Breast epithelium (tissue), 4 donors: ENCODE measurements at places on chromosomes 13 and 19.

GRCh38 chr19:7393459-7393858, 44.7 kb downstream of the ARHGEF18 start:
- DNase-seq: no peak

DNA sequence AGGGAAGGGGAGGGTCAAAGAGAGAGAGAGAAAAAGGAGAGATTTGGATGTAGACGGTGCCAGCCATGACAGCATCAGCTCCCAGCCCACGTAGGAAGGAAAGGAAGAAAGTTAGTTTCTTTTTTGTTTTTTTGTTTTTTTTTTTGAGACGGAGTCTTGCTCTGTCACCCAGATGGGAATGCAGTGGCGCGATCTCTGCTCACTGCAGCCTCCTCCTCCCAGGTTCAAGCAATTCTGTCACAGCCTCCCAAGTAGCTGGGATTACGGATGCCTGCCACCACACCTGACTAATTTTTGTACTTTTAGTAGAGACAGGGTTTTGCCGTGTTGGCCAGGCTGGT, 27.6 kb downstream of the ELL start:
- DNase-seq: no peak

DNA sequence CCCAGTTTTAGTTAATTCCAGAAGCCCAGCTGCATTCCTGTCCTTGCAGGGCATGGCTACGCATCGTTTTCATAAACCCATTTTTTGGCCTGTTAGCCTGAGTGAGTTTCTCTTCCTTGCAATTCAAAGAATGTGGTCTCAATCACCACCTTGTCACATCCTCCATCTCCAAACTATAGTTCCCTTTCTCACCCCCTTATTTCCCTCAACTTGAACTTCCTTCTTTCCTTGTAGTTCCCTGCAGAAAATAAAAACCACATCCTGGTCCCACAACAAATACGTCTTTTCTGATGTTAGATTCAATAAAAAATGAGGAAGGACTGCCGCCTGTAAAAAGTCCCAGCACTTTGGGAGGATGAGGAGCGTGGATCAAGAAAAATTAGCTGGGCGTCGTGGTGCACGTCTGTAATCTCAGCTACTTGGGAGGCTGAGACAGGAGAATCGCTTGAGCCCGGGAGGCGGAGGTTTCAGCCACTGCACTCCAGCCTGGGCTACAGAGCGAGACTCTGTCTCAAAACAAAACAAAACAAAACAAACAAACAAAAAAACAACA, 13.2 kb downstream of the ADGRE3 start:
- no peak for DNase-seq

DNA sequence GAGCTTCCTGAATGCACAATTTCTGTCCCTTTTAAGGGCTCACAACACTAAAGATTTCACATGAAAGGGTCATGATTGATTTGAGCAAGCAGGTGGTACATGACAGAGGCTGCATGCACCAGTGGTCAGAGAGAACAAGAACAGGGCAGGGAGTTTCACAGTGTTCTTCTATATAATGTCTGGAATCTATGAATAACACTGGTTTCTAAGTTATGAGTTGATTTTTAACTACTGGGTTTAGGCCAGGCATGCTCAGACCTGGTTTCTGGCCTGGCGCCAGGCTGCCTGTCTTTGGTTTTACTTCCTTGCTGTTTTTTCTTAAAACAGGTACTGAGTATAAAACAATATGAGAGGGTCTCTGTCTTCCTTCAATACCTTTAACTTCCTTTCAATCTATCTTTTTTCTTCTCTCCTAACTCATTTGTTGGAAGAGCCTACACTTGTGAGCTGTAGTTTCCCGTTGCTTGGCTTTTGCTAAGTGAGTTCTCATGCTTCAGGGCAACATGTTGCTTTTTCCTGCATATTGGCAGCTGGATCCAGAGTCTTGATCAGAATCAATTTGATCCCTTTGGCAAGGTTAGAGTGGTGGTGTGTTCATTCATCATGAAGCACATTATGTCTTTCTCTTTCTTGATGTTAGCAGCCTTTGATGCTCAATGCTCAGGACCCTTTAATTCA, 38.5 kb upstream of the FGF14 start:
- no peak for DNase-seq

DNA sequence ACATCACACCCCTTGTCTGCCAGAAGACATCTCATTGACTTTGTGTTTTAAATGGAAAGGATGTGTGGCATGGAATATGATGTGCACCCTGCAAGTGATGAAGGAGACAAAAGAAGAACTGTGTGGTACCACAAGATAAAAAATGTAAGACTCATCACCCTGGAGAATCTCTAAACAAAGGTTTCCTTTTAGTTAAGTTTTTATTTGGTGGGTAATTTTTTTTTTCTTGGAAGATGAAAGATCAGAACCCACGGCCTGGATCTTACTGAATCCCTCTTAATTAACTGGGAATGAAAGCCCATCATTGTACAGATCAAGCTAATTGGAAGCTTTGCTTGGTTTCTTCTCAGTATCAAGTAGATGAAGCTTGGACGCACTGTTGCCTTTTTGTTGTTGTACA, 129.6 kb downstream of the DCLK1 start:
- DNase-seq: no peak

DNA sequence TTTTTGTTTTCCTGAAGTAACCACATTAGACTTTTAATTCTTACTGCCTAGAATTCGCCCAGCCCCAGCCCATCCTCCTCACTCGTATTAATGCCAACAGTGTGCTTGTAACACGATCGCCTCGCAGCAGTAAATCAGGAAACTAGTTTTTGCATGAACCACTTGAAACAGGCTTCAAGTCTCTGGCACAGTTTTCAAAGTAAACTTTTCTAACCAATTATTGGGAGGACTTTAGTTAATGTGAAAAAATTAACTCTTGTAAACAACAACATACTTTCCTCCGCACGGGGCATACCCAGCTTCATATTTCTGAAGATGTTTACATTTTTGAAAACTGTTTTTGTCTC, 39.2 kb downstream of the TNFRSF19 start:
- no peak for DNase-seq

DNA sequence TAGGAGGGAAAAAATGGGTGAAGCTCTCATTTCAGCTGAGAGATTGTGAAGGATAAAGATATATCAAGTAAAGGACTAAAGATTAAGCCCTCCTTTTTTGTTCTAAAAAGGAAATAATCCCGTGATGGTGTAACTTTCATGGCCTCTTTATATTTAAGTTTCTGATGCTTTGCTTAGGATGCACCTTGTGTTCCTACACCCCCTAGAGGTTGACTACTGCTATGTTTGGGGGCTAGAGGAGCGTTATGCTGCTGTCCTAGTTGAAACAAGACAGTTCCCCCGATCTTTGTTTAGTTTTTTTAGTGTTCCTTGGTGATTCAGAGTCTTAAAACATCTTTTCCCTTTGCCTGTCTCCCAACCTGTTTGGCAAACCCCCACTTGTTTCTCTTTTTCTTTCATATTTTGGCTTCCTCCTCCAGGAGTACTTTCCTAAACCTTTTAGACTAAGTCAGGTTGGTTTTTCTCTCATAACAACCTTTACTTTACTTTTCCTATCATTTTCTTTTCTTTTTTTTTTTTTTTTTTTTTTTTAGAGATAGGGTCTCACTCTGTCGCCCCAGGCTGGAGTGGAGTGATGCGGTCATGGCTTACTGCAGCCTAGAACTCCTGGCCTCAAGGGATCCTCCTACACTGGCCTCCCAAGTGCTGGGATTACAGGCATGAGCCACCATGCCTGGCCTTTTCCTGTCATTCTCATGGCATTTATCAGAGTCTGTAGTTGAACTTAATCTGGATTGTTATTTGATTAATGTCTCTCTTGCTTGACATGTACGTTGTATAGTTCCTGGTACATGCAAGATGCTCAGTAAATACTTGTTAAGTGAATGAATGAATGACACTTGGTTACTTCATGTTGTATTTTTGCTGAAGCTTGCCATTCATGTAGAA, 2.8 kb downstream of the UBA2 start:
- DNase-seq: no peak

DNA sequence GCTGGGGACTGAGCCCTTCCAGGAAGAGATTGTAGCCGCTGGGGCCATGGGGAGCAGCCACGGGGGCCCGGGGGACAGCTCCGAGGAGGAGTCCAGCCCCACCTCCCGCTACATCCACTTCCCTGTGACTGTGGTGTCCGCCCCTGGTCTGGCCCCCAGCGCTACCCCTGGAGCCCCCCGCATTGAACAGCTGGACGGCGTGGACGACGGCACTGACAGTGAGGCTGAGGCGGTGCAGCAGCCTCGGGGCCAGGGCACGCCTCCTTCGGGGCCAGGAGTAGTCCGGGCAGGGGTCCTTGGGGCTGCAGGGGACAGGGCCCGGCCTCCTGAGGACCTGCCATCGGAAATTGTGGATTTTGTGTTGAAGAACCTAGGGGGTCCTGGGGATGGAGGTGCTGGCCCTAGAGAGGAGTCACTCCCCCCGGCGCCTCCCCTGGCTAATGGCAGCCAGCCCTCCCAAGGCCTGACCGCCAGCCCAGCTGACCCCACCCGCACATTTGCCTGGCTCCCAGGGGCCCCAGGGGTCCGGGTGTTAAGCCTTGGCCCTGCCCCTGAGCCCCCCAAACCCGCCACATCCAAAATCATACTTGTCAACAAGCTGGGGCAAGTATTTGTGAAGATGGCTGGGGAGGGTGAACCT, 9.6 kb downstream of the IGFLR1 start:
- no peak for DNase-seq

DNA sequence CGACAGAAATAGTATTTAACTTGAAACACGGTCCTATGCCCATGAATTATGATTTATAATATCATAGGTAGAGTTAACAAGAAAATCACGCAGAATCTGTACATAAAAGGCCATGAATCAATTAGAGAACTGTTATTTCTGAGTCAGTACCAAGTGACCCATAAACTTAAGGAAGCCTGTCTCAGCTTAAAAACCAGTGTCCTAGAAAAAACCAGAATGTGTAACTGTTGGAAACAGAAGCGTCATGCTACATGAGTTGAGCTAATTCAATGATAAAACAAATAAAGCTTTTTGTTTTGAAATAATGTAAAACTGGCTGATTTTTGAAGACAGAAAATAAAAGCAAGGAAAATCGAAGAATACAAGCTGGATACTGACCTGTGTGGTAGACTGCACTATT, 34.8 kb upstream of the SGCG start:
- DNase-seq: no peak

DNA sequence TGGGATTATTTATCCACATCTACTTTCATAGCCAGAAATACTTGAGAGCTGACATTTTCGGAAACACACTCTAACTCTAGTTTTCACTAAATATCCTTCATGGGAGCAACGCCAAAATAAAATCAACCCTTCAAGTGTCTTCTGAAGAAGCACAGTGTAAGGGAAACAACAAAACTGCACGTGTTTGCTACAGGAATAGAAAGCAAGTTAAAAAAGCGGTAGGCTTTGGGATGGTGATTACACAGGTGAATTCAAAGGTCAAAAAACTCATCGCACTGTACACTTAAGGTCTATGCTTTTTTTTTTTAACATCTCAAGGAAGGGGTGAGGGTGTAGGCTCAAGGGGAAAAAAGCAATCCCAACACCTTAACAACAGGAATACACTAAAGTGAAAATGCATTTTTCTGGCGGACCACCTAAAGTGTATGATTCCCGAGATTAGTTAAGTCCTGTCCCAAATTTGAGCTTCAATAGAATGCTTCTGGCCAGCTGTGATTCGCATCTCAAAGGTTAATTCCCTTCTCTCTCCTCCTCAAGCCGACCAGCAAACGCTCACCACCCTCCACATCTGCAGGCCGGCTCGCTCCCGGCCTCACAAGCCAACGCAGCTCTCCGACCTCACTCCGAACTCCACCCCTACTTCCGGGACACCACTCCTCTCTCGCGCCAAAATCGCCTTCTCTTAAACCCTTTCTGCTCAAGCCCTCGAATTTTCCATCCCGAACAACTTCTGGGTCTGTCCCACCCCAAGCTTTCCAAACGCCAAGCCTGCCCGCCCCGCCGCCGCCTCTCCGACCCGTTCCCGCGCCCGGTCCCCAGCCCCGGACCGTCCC, 1.1 kb downstream of the ARGLU1 start:
- DNase-seq: peak; percentile 55

- DNase-seq: no peak
Measured at GRCh38 chr19:2239173-2239572, 2.5 kb downstream of the SF3A2 start.
